ENCODE measurements at places on chromosomes 3 and 15. TPM values are rescaled to one million over a fixed set of nuclear protein-coding genes. Genes with fewer than 3 reads are reported as not detected.
A peak's percentile ranks its signal among the peaks of the same experiment; 100 is the strongest.

DNA sequence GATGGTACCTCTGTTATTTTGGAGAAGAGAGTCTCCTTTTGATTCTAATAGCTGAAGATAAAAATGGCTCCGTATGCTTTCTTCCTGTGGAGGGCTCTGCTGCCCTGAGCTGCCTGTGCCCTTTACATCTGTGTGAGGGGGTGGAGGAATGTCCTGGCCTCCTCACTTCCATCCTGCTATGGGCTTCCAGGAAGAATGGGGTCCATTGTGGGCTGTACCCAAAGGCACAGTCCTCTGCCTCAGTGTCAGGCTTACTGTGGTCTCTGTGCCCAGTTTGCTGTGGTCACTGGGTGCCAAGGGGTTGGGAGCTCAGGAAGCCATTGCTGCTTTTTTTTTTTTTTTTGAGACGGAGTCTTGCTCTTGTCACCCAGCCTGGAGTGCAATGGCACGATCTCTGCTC, 14.4 kb downstream of the DAG1 start:
- DNase-seq, result no peak

DNA sequence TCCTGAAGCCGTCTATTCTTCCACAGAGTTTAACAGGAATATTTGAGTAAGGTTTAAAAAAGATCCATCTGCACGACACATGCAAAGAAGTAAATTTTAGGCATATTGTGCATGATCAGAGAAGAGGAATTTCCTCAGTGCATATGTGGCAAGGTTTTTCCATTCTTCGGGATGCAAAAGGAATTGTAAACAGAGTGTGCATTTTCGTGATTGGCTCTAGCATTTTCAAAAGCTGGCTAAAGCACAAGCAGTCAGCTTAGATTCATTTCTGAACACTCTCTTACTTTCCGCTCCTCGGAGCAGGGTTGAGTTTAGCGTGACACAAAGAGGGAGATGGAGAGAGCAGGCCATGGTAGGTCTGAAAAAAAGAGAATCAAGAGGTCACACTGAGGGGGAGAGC, 128.2 kb downstream of the ADAMTS9 start:
- DNase-seq, result peak; percentile 57

GRCh38 chr3:40169983-40170382, 139.5 kb upstream of the EIF1B start:
- DNase-seq, result no peak

GPR62 gene
- polyA plus RNA-seq, result 0.41 TPM

TRH gene
- polyA plus RNA-seq, result 0.28 TPM

CTXN2 gene
- polyA plus RNA-seq, result not detected

DUOXA1 gene
- 0.20 TPM for polyA plus RNA-seq

Measured in muscle of arm (tissue), 14 donors.